ENCODE measurements at places on chromosomes 3 and 15. TPM values are rescaled to one million over a fixed set of nuclear protein-coding genes. Genes with fewer than 3 reads are reported as not detected.

GOLGA6D gene
- total RNA-seq, result not detected

CEMIP gene
- total RNA-seq, result 0.33 TPM

DNA sequence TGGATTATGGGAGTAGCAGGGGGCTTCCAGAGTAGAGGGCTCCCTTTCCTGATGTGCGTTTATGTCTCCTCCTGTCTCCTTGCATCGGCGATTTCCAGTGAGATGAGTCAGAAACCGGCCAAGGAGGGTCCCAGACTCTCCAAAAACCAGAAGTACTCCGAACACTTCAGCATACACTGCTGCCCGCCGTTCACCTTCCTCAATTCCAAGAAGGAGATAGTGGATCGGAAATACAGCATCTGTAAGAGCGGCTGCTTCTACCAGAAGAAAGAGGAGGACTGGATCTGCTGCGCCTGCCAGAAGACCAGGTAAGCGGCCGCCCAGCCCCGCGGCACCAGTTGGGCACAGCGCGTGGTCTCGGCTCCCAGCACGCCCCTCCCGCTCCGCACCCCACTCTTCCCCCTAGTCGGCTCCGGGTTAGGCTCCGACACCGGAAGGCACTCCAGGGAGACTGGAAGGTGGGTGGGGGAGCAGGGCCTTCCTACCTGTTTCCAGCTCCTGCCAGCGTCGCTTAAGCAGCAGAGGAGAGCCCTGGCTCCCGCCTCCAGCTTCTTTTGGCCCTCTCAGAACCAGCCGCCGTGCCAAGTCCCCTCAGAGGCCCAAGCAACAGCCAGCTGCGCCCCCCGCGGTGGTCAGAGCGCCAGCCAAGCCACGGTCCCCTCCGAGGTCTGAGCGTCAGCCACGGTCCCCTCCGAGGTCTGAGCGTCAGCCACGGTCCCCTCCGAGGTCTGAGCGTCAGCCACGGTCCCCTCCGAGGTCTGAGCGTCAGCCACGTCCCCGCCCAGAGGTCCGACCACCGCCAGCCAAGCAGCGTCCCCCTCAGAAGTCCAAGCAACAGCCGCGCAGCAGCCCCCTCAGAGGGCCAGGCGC, 34.7 kb downstream of the MOBP start:
- no peak for DNase-seq

- no peak for DNase-seq
These were observed 14.9 kb downstream of the CBLB start for GRCh38 chr3:105853801-105854432.

GRCh38 chr3:187725653-187726370, 19.5 kb downstream of the BCL6 start:
- no peak for DNase-seq

Data from neural crest cell (in vitro differentiated cells).